ENCODE measurements at places on chromosomes 2 and 18.

GRCh38 chr2:28296904-28297303 lies 95.8 kb upstream of the FOSL2 start:
- DNase-seq, result no peak

GRCh38 chr2:20446255-20446916 lies 488 bp upstream of the RHOB start:
- no peak for DNase-seq

- no peak for DNase-seq
Observed at GRCh38 chr2:214481204-214481603, 70.3 kb downstream of the VWC2L start.

GRCh38 chr2:97743913-97744312 lies 30.5 kb downstream of the ZAP70 start:
- DNase-seq, result no peak

Data from stimulated activated CD4-positive, alpha-beta T cell treated with anti-CD3 and anti-CD28 coated beads, Interleukin-15, amount 100 ng/mL, for 24 hours (primary cell).